HL-60 (cell line): ENCODE measurements at places on chromosomes 7 and 10.

- DNase-seq = no peak
Observed at GRCh38 chr7:114422507-114423501, 8.2 kb downstream of the FOXP2 start.

DNA sequence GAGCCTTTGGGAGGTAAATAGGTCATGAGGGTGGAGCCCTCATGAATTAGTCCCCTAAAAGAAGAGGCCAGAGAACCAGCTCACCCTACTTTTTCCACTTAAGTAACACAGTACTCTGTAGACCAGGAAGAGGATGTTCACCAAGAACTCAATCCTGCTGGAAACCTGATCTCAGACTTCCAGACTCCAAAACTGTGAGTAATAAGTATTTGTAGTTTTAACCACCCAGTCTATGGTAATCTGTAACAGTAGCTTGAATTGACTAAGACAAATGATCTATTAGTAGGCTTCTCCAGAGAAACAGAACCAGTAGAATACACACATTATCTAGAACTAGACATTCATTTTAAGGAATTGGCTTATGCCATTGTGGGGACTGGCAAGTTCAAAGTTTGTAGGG lies 51.5 kb downstream of the ANKMY2 start:
- DNase-seq = no peak

DNA sequence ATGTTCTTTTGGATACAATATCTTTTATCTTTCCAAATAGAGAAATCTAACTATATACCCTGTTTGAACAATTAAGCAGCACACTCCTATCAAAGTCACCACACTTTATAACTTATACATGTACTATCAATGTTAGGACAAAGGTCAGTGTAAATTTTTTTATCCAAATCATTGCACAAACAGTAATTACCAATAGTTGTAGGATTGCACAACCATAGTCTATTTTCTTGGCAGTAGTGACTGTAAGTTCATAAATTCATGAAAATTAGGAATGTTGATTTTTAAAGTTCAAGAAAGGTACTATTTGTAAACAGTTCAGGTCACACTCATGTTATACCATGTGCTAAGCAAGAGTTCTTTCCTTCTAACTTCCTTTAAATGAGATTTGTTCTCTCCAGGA lies 9.3 kb downstream of the WNT2 start:
- no peak for DNase-seq

GRCh38 chr7:107768263-107768662 lies 24.3 kb downstream of the CBLL1 start:
- DNase-seq = no peak

DNA sequence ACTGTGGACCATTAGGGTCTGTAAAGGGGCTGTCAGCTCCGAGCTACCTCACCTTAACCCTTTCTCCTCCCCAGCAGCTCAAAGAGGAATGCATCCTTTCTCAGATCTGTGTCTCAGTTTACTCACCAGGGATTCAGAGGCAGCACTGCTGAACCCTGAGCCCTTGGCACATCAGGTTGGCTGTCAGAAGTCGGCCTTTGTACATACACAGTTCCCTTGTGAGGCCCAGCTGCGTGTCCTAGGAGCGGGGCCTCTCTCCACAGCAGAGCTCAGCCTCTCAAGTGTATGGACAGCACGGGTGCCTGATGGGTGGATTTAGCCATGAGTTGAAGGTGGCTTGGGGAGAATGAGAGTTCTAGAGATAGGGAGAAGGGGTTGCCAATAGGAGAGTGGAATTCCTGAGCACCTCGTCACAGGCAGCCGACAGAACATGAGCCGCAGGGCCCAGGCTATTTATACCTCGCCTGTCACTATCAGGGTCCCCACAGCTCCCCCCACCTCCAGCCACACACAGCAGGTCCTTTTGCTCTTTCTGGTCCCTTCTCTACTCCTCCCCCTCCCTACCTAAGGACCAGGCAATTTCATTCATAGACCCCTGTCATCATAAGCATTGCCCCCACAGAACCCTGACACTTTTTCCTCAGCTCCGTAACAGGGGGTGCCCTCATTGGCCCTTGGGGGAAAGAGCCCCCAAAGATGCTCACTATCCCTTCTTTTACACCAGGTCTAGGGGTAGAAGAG lies 2.1 kb upstream of the FLNC start:
- DNase-seq = no peak
